ENCODE measurements at places on chromosomes 16 and 17.

DNA sequence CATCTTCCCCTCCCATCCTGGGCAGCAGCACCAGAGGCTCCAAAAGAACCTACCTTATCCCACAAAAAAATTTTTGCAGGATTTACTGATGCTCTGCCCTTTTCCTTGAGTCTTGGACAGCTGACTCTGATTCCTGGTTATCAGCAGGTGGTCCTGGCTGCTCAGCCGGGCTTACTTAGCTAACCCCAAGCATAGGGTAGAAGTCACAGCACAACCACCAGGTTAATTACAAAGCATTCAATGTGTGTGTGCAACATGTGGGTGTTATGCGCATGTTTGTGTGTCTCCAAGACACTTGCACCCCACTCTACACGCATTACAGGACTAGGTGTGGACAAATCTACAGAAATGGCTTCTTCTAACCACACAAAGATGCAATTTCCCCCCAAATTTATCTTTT is 36.3 kb downstream of the PECAM1 start:
- no peak for DNase-seq

- no peak for DNase-seq
Measured at GRCh38 chr17:51149163-51149562, 4.2 kb upstream of the NME1 start.

DNA sequence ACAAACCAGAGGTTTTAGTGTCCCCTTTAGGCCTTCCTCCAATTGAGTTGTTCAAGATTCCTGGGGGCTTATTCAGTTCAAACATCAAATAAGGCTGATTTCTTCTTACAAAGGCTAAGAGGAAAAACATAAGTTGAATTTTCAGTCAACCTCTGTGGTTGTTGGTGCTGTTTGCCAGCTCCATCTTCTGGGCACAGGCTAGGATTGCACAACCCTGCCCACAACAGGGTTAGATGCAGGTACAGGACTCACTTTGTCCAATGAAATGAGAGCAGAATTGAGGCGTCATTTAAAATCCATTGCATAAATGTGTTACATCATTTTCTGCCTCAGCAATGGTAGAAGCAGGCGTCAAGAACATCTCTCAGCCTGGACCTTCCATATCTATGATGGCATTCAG is 173.3 kb downstream of the PMP22 start:
- no peak for DNase-seq

GRCh38 chr16:31471241-31471874 is 594 bp upstream of the TGFB1I1 start:
- DNase-seq: no peak

DNA sequence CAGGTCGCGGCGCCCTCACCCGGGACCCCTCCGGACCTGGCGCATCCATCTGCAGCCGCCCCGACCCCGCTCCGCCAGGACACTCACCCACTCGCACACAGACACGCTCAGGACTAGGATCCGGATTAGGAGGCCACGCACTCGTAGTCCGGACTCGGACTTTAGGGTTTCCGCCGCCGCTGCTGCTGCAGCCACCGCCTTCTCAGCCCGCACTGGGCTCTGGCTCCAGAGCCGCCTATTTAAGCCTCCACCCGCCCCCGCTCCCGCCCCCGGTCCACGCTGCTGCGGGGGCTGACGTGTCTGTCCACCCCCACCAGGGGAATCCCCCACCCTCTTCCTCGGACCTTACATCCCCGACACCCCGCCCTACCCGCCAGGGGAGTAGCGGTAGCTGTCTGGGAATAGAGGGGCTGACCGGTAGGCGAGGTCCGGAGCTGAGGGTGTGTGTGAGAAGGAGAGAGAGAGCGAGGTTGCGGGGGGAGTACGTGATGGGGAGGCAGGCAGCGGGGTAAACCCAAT is at the start of gene RRAD:
TSS of gene RRAD (minus strand) at position 214 of the 519 bp plus-strand sequence. CDS start 356 bp downstream, outside the sequence.
- DNase-seq: no peak

- DNase-seq: no peak
Measured at GRCh38 chr16:55703003-55704001, 47.5 kb downstream of the SLC6A2 start.

- no peak for DNase-seq
Measured at GRCh38 chr16:11639925-11640899, 28.0 kb upstream of the SNN start.

DNA sequence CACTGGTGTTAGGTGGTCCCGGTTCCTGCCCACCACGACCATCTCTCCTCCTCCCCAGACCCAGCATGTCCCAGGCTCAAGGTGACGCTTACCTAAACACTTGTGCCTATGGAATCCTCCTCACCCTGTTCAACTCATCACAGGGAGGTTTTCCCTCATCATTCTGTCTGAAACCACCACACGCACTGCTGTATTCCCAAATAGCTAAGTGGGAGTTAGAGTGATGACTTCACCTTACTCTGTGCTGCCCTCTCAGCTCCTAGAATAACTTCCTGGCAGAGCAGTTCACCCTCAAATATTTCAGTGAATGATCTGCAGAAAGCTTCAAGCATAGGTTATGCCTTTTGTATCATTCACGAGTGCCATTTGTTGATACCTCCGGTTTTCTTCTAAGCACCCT is 216.5 kb downstream of the CPPED1 start:
- no peak for DNase-seq

- DNase-seq: no peak
Measured at GRCh38 chr16:72434159-72434558, 262.2 kb upstream of the PMFBP1 start.

DNA sequence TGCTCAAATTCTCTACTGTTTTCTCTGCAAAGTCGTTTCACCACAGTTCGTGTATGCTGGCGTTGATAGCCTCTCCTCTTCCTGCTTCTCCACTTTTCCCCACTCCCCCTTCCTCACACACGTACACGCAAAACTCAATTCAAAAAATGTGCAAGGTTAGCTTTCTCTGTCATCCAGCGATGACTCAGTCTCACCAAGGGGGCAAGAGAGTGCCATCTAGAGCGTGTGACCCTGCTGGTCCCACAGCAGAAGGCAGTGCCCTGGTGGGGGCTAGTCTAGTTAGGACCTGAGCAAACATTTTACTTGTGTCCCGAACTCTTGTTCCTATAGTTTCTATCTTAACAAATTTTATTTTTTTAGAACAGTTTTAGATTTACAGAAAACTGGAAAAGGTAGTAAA is 121.2 kb upstream of the CHMP6 start:
- no peak for DNase-seq

- DNase-seq: no peak
Measured at GRCh38 chr17:74241431-74241830, 28.1 kb downstream of the TTYH2 start.

DNA sequence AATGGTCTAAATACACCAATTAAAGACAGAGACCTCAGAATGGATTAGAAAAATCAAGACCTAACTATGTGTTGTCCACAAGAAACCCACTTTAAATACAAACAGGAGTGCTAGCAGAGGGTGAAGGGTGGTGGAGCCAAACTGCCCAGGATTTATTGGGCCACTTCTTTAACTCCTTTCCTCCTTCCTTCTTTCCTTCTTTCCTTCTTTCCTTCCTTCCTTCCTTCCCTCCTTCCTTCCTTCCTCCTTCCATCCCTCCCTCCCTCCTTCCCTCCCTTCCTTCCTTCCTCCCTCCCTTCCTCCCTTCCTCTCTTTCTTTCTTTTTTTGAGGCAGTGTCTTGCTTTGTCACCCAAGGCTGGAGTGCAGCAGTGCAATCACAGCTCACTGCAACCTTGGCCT is 34.3 kb upstream of the EMP2 start:
- DNase-seq: no peak

DNA sequence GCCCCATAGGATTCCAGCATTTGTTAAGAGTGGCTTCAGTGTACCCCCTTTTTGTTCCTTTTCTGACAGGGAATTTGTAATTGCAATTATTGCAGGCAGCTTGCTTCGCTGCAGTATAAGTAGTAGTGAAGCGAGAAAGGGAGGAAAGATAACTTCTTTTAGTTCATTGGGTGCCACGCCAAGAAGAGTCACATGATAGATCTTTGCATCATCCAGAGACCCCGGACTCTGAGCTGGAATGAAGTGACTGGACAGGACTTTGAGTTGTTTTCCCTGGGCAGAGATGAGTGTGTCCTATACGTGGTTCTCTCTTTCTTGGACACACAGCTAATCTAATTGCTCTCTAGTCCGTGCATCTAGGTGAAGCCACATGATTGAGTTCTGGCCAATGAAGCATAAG is 44.8 kb upstream of the PMFBP1 start:
- DNase-seq: no peak

GRCh38 chr16:19690196-19690595 is 27.8 kb downstream of the KNOP1 start:
- DNase-seq: no peak

GRCh38 chr17:40558300-40558889 is 6.9 kb downstream of the CCR7 start:
- no peak for DNase-seq

GRCh38 chr17:51709694-51710633 is 448.6 kb downstream of the CA10 start:
- no peak for DNase-seq

GRCh38 chr17:39737760-39738567 is at the start of gene GRB7:
GRB7 (plus strand) TSS chr17:39737938; CDS start chr17:39742302, 4,364 bp downstream.
- DNase-seq: peak; percentile 55

DNA sequence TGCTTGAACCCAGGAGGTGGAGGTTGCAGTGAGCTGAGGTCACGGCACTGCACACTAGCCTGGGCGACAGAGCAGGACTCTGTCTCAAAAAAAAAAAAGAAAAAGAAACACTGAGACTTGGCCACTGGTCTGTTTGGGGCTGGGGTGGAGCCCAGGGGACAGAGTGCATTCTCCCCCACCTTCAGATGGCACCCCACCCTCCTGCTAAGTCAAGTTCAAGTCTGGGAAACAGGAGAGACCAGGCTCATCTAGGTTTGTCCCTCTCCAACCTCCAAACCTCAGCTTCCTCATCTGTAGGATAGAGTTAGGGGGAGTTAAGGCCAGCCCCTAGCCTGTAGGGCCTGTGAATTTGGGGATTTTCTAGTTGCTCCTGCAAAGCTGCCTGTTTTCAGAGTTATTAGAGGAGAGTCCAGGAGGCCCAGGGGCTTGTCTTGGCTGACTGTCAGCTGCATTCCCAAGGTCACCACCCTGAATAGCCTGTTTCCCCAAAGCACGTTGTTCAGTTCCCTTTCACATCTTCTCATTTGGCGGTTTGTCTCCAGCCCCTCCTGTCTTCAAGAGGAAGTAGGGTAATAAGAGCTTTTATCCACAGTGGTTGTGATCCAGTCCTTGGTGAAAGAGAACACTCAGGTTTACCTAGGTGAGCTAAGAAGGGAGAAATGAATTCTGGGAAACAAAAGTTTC is 2.2 kb downstream of the MT3 start:
- DNase-seq: no peak

GRCh38 chr16:49679095-49679494 is 176.8 kb downstream of the ZNF423 start:
- no peak for DNase-seq

- no peak for DNase-seq
Measured at GRCh38 chr16:19139436-19140091, 25.8 kb downstream of the ITPRIPL2 start.

Measured in GM12891 (cell line).